ENCODE measurements at places on chromosomes 1 and 21. TPM values are rescaled to one million over a fixed set of nuclear protein-coding genes. Genes with fewer than 3 reads are reported as not detected.

DNA sequence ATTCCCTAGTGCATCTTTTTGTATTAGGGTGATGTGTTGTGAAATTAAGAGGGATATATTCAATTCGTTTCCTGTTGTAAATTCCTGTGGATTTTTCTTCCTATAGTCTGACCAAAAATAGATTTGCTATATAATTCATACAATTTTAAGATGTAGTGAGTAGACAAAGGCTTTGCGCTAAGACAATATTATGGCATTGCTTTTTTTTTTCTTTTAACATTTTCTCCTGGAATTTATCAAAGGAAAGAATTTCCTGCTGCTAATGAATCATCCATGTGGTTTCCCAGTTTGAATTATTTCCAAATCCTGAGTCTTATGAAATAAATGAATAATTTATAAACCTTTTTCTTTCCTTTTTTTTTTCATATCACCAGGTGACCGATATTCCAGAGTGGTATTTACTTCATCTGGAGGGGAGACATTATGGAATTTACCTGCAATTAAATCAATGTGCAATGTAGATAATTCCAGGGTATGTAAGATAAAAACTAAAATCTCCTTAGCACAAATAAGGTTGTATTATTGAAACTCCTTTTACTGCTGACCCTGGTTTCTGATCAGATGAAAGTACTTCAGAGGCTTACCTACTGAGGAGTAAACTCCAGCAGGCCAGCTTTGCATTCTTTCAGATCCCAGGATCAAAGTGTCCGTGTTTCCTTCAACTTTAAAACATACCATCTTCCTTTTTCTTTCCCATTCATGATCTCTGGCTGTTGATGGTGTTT lies 148.4 kb downstream of the TLR5 start:
- no peak for DNase-seq

- DNase-seq, result no peak
Measured at GRCh38 chr21:45143855-45144254, 69.5 kb downstream of the ADARB1 start.

DNA sequence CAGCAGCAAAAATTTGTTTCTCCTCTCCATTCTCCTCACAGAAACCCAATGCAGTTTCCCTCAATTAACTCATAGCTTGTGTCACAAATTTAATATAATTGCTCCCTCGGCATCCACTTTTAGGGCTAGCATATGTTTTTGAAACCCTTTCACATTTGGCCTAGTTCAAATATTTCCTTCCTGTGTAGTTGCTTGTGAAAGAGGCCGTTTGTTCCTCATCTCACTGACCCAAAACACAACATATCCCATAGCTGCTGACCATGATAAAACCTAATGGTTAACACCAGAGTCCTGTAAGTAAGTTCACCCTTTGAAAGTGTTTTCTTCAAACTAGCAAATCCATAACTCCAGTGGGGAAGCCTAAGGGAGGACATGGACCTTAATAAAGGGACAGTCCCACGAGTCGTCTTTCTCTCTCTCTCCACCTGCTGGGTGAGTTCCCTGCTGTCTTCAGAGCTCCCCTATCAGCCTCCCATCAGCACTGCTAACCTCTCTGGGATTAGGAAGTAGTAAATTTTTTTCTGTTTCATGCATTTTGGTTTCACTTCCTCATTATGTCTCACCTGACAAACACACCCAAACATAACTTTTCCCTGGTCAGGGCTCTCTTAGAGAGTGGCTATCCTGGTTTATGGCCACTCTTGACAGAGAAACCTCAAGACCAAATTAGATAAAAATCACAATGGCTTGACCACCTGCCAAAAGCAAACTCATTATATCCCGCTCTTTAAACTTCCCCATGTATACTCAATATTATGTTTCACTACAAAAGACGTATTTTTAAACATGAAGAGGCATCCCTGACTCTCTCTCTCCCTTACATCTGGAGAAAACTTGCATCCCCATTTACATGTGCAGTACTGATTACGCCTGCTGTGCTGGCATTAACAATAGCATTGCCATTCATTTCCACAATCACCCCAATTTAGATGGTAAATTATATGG lies 177.7 kb upstream of the HP1BP3 start:
- no peak for DNase-seq

DNA sequence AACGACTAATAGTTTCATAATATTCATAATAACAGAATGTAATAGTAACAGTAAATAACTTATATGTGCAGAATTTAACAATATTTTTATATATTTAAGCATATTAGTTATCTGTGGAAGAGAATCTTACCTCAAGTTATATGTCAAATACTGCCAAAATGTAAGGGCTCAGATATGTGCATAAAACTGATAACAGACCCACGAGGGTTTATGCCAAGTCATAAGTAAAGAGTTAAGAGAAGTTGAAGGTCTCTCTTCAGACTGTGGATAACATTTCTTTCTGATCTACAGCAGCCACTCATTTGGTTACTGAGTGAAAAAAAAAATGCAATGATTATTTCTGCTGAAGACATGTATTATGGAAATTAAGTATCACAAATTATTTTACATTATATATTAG lies 1167.8 kb upstream of the NCAM2 start:
- no peak for DNase-seq

DNA sequence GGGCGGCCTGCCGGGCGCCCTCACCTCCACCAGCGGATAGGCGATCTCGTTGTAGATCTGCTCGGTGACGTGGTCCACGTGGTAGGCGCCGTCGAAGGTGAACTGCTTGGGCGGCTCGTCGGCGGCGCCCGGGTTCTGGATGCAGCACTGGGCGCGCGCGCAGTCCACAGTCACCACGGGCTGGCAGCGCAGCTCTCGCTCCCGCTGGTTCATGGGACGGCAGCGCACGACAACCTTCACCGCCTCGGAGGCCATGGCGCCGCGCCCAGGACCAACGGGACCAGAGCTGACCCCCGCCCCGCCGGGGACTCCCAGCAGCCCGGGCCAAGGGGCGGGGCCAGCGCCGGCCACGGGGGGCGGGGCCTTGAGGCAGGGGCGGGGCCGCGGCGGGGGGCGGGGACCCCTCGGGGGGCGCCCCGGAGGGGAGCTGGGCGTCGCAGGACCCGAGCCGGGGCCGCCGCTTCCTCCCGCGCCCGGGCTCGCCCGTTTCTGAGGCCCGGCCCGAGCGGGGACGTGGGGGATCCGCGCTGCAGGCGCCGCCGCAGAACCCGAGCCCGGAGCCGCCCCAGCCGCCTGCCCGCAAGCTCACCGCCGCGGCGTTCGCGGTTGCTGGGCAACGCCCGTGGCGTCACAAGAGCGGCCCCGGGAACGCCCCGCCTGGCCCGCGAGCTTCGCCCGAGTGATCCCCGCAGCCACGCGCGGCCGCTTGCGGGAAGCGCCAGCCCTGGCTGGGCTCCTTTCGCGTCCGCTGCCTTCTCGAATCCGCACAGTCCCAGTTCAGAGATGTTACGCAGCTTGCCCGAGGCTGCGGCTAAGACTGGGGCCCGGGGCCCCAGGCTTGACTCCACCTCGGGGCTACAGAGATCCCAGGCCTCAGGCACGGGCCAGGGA lies at the start of gene KIF17:
Gene KIF17, minus strand, starts transcription at position 556 of the 891 bp plus-strand sequence. Its CDS starts 301 bp downstream, at position 255.
- no peak for DNase-seq

TNFRSF8 gene
- polyA plus RNA-seq, result 0.92 TPM

All from left renal cortex interstitium (tissue), 4 donors.